SJSA1 (cell line): ENCODE measurements at places on chromosomes 2 and 18.

- DNase-seq, result peak; percentile 65
These were observed 19.0 kb downstream of the BOK start for GRCh38 chr2:241577413-241578122.

DNA sequence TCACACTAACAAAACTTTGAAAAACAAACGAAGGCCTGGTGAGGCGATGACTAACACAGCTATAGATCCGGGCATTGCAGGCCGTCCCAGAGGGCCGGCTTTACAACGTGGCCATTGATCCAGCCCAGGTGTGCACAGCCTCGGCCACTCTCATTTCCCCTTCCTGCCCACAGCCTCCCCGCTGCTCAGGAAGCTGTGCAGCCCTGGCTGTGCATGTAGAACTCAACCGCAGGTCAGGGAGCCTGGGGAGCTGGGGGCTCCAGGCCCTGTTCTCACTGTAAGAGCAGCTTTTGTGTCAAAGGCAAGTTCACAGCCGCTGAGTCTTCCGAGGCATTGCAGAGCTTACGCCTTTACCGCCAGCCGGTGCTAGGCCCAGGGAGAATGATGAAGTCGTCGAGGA lies 87.2 kb downstream of the LONRF2 start:
- no peak for DNase-seq

GRCh38 chr2:102020596-102021170 lies 28.9 kb downstream of the IL1R2 start:
- DNase-seq, result peak; percentile 87

DNA sequence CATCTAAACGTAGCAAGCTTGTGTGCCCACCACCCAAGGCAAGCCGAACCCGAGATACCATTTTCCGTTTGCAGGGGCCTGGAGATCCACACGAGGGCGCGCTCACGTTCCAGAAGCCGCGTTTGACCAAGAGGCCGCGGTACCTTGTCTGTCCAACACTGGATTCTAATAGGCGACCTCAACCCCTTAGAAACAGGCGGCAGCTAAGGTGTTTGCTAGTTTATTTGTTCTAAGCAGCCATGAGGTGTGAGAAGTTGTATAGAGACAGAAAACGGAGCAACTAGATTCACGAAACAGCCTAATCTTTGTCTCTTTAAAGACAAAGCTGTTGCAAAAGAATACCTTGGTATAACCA lies 4.2 kb downstream of the HOXD11 start:
- peak; percentile 54 for DNase-seq

- DNase-seq, result no peak
These were observed 396.7 kb upstream of the HS6ST1 start for GRCh38 chr2:128715360-128715759.
